ENCODE measurements at places on chromosomes 7 and 10.

DNA sequence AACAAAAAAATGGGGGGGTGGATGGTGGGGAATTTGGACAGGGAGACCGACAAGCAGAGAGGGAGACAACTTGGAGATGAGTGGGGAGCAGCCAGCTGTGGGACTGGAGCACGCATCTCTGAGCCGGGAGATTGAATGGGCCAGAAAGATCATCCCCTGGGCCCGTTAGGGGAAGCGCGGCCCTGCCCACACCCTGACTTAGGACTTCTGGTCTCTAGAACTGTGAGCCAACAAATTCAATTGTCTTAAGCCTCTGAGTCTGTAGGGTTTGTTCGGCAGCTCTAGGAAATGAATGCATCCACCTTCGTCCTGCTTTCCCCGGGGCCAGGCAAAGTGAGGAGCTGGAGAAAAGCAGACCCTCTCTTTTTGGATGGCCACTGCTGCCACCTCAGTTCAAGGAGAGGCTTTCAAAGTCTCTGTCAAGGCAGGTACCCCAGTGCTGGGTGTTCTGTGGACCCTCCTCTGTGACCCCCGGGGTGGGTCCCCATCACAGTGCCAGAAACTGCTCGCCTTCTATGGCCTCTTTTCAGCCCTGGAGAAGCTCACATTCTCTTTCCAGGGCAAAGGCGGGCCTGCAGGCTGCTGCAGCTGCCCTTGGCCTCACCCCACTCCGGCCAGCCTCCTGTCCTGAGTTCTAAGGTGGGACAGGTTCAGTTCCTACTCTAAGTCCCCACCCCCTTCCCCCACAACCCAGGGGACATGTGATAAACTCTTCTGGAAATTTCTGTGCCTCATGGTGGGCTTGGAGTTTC, 423.2 kb downstream of the RPS24 start:
- DNase-seq = no peak

DNA sequence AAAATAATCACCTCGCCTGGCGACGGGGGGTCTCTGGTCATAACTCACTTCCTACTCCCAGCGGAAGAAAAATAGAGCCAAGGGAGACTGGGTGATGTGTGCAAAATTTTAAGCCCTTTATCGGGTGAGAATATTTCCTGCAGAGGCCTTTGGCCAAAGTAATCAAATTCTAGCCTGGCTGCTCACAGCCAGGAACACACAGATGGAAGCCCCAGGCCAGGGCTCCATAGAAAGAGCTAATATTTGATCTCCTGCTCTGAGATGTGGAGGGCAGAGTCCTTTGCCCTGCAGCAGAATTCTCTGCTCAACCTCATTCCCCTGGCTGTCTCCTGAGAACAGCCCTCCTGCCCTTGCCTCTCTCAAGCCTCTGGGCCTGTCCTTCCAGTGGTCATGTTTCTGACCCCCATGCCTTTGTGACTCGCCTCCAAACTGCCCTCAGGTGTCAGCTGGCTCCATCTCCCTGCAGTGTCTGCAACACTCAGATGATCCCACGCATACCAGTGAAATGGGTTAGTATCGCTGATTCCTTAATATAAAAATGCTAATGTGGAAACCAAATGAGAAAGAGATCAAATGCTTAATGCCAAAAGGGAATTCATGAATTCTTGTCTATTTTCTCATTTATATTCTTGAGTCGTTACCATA, 34.5 kb downstream of the FRMD4A start:
- peak; percentile 3 for DNase-seq

DNA sequence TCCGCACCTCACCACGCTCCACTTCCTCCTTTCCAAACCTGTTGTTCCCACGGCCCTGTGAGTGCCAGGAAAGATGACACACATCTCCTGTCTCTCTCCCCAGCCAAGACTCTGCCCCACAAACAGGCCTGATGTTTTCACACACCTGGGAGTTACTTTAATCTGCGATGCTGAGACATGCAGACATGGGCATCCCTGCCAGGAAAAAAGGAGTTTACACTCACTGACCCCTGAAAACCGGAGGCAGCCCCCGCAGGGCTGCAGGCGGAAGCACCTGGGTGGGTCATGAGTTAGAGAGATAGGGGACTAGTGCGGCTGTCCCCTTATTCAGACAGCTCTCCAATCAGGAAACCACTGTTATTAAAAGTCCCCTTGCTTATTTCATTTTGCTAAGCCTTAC, 106.4 kb upstream of the CARD11 start:
- DNase-seq = no peak

- DNase-seq = no peak
Observed at GRCh38 chr7:70763961-70764691, 367.8 kb upstream of the GALNT17 start.

- DNase-seq = no peak
Observed at GRCh38 chr10:120741396-120741795, 109.8 kb upstream of the WDR11 start.

DNA sequence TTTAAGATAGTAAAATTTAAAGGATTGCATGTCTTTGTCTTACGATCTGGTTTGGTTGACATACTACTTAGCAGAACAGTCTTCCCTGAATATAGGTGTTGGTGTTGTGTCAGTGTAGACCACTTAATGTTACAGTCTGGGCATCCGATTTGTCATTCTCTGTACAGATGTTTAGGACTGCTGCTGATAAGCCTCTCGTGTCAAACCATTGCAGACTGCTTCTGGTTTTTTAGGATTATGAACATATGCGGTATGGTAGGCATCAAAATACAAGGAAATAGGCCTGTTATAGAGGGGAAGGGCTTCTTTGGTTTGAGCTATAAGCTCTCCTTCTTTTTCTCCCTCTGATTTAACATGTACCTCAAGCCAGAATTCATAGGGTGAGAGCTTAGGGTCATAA, 7.4 kb downstream of the CYP3A43 start:
- DNase-seq = no peak

DNA sequence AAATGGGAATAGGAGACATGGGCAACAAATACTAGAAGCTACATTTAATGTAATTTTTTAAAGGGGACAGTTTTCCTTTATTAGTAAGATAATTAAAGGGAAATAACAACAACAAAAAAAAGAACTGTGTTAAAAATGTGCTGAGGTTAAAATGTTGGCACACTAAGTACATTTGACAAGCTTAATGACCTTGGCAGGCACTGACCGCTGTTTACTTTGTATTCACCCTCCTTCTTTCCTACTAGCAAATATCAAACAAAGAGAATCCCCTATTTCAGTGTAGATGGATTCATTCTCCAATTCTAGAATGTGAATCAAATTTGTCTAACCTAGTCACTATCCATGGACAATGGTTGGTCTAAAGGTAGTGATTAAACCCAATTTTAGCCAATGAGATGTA, 77.5 kb upstream of the TOMM7 start:
- no peak for DNase-seq

DNA sequence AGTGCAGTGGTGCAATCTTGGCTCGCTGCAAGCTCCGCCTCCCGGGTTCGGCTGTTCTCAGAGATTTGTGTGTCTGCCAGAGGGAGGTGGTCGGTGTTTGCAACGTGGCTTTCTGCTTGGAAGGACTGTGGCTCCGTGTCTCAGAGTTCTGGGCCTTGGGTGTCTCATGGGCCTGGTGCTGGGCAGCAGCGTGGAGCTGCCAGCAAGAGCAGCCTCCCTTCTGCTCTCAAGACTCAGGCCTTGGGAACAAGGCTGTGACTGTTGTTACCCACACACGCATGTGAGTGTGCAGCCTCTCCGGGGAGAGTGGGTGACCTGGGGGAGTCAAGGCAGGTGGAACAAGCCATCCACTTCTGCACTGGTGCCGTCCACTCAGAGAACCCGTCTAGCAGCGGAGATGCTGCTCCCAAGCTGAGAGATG, 52.0 kb downstream of the VIPR2 start:
- DNase-seq = no peak

- no peak for DNase-seq
Observed at GRCh38 chr10:128537834-128538330, 411.7 kb upstream of the MKI67 start.

DNA sequence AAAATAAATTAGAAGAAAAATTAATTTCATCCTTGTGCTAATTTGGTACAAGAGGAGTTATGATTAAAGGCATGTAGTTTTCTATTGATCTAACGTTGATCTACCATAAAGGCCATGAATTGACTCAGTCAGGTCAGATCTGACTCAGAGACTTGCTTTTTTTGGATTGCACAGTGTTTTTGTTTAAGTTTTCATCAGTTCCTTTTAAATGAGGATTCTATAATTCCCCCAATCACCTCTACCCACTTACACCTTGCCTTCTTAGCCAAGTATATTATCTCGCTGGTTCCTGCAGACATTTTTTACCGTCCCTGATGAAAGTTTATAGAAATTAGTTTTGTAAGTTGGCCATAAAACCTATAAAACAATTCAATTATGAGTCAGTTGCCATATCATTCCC, 132.4 kb upstream of the PALS2 start:
- peak; percentile 8 for DNase-seq

- no peak for DNase-seq
Observed at GRCh38 chr7:37768611-37769010, 79.8 kb upstream of the NME8 start.

GRCh38 chr7:137547485-137547884, 204.0 kb upstream of the PTN start:
- DNase-seq = no peak

DNA sequence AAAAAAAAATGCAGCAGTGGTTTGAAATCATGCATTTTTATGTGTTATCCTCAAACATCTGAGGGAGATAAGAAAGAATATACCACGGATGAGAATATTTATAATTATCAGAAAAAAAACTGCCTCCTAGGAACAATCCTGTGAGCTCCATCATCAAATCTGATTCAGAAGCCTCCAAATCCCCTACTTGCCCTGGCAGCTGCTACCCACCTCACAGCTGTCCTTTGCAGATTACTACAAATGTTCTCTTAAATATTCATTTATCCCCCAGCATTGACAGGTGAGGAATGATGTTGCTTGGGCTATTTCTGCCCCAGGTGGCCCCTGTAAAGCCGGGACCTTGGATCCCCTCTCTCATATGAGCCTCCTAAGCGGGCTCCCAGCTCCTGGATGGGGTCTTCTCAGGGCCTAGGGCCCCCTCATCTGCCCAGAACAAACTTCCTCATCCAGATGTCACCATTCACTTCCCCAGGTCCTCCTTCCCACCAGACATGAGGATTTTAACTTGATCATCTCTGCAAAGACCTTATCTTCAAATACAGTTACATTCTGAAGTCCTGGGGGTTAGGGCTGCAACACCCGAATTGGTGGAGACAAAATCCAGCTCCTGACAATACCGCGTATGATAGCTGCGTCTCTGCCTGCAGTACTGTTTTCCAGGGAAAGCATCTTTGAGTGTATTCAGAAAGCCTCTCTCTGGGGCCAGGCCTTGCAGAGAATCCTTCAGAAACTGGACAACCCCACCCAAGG, 81.9 kb upstream of the INSIG1 start:
- no peak for DNase-seq

DNA sequence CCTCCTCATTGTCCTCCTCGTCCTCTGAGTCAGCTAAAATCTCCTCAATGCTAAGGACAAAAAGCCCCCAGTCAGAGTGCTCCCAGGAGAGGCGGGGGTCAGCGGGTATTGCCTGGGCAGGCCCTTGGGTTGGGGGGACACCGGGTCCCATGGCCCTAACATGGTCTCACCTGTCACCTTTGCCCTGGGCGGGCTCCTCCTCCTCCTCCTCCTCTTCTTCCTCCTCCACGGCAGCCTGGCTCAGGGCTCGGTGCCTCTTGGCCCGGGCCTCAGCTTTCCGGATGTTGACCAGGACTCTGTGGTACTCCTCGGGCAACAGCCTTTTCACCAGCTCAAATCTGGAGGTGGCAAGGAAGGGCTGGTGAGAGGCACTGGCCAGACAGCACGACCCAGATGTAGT, 32.0 kb upstream of the FRAT2 start:
- DNase-seq = no peak

- no peak for DNase-seq
Observed at GRCh38 chr10:98293550-98294269, 25.7 kb upstream of the LOXL4 start.

DNA sequence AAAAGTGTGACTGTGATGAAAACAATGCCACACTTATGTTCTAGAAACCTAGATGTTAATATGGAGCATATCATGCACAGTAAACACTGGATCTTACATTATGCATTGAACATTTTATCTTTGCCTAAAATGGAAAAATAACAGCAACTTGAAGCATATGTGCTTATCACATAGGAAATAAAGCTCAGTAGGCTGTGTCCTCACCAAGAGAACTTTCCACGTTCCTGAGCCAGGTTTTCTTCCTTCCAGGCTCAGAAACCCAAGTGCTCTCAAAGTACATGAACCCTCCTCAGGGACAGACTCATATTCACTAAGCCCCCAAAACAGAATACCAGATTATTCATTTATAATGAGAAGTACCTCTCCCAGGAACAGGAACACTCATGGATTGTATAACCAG, 79.4 kb upstream of the PRKAR2B start:
- no peak for DNase-seq

GRCh38 chr10:98555021-98555619, 108.4 kb upstream of the HPS1 start:
- no peak for DNase-seq

DNA sequence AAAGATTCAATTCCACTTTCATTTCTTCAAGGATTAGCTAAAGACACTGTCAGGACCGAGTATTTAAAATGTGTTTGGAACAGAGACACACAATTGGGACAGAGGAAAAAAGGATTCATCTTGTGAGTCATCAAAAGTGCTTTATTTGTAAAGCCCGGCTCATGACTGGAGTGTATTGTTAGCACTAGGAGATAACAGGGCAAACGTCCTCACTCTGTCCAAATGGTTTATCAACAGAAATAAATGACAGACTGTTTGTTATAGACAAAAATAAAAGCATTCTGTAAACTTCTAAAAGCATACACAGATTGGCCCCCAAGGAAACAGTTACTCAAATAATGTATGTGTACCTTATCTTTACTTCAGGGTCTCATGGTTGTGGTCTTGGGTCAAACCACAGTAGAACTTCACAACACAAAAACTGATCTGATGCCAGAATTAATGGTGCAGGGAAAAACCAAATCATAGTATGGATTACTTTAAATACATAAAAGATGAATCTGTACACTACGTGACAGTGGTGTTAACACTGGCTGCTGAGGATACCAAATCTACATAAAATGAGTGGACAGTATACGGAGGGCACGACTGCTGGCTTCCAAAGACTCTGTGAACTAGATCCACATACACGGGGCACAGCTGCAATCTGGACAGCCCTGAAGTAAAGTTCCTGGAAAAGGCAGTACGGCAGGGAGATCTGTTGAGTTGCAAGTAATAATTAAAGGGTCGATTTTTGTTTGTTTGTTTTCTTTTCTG, 179.4 kb downstream of the PIP4K2A start:
- peak; percentile 56 for DNase-seq

- DNase-seq = peak; percentile 31
Observed at GRCh38 chr10:90718182-90718581, 139.7 kb downstream of the HTR7 start.

- DNase-seq = peak; percentile 35
Observed at GRCh38 chr10:79483299-79483698, 29.0 kb upstream of the EIF5AL1 start.

GRCh38 chr7:79332091-79332490, 121.4 kb downstream of the MAGI2 start:
- no peak for DNase-seq

- no peak for DNase-seq
Observed at GRCh38 chr7:42981601-42982000, 49.4 kb downstream of the MRPL32 start.

- no peak for DNase-seq
Observed at GRCh38 chr7:33685981-33686683, 219.2 kb upstream of the BMPER start.

- DNase-seq = peak; percentile 52
Observed at GRCh38 chr7:18505870-18506460, 10.4 kb downstream of the HDAC9 start.

- DNase-seq = no peak
Observed at GRCh38 chr7:148277042-148277660, 313.4 kb upstream of the C7orf33 start.

GRCh38 chr10:75663947-75664664, 232.7 kb downstream of the LRMDA start:
- peak; percentile 47 for DNase-seq
